ENCODE measurements at places on chromosomes 6 and 20.

- DNase-seq, result no peak
These were observed 151.7 kb downstream of the SOD2 start for GRCh38 chr6:159541296-159541695.

DNA sequence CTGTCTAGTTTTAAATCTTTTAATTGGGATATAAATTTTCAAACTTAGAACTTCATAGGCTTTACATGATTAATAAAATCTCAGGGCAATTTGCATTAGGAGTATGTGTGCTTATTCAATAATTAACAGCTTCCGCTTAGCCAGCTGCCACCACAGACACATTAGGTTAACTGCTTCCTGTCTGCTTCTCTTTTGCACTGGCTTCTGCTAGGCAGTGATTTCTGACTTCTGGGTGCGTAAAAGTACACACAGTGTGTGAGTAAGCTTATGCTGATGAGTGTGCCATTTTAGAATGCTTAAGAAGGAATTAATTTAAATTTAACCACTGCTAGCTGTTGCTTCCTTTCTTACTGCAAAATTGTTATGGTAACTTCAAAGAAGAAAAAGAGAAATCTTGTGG, 73.9 kb downstream of the F13A1 start:
- no peak for DNase-seq

DNA sequence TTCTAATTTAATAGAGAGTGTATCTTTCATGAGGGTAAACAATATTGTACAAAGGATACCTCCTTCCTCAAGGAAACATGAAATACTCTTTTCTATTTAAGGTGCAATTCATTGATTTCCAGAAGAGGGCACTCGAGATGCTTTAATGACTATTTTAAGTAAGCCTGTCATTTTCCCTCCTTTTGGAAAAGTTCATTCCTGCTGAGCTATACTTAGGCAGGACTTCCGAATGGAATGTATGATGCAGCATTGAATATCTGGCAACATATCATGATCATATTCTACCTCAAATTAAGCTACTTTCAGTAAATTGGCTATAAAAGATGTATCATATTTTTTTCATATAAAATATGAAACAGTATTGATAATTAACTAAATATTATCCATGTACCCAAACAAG, 5.0 kb downstream of the DST start:
- no peak for DNase-seq

DNA sequence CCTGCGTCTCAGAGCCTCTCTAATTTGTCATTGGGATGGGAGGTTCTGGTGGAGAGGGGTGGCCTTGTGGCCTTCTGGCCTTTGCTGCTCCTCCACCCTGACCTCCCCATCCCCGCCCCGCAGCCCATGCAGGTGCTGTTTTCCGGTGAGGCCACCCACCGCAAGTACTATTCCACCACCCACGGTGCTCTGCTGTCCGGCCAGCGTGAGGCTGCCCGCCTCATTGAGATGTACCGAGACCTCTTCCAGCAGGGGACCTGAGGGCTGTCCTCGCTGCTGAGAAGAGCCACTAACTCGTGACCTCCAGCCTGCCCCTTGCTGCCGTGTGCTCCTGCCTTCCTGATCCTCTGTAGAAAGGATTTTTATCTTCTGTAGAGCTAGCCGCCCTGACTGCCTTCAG, 171.8 kb upstream of the RNF24 start:
- no peak for DNase-seq

DNA sequence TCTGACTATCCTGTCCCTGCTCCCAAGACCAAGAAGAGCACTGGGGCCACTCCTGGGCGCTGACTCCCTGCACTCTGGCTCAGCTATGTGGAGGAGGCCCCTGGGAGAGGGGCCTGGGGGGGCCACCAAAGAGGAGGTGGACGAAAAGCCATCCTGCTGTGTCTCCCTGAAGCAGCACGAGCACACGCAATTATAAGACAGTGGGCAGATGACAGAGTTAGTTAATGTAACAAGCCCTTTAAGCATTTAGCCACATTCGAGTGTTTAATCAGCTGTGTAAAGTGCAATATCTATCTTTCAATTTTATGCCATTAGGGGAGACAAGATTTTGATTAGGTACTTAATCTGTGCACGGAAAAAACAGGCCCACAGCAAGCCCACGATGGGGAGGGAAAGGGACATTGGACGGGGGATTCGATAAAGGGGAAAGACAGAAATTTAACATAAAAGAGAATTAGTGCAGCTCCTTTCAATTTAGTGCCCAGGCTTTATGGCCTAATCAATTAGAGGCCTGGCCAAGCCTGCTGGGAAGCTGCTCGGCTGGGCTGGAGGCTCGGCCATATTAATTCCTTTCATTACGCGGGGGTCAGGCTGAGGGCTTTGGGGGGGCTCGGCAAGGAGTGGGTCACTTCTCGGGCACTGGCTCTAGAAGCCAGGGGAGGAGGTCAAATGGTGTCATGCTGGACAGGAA, 286.2 kb downstream of the DHX35 start:
- DNase-seq, result no peak

DNA sequence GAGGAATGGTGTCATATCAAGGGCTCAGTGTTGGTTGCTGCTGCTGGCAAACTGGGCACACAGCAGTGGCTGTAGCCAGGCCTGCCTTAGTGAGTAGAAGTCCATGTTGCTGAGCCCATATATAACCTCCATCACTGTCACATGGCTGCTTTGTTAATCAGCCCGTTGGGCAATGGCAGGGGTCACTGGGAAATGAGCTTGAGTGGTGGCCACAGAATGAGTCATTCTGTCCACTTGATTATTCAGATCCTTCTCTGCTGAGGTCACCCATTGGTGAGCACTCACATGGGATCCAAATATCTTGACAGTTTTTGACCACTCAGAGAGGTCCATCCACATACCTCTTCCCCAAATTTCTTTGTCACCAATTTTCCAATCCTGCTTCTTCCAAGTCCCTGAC, 898.9 kb upstream of the EYS start:
- no peak for DNase-seq

DNA sequence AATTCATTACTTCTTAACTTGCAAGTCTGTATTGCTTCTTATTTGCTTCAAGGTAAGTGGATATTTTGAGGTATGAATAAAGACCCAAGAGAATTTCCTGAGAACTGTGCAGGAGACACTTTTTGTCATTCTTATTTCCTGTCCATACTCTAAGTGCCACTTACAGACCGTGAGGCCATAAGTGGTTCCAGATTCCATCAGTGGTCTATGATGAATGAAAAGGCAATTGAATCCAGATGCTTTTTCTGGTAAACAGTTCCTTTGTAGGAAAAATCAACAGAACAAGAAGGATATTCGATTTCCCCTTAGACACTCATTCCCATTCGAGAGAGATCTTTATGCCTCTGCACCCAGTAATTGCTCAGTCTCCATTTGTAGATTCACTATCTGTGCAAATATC, 58.3 kb upstream of the PDE10A start:
- no peak for DNase-seq

- DNase-seq, result peak; percentile 52
These were observed 722 bp downstream of the ISM1 start for GRCh38 chr20:13221673-13222318.

- no peak for DNase-seq
These were observed 2.1 kb downstream of the SCUBE3 start for GRCh38 chr6:35215665-35216411.

All from T-cell (primary cell).